ENCODE measurements at places on chromosomes 5 and 9.

DNA sequence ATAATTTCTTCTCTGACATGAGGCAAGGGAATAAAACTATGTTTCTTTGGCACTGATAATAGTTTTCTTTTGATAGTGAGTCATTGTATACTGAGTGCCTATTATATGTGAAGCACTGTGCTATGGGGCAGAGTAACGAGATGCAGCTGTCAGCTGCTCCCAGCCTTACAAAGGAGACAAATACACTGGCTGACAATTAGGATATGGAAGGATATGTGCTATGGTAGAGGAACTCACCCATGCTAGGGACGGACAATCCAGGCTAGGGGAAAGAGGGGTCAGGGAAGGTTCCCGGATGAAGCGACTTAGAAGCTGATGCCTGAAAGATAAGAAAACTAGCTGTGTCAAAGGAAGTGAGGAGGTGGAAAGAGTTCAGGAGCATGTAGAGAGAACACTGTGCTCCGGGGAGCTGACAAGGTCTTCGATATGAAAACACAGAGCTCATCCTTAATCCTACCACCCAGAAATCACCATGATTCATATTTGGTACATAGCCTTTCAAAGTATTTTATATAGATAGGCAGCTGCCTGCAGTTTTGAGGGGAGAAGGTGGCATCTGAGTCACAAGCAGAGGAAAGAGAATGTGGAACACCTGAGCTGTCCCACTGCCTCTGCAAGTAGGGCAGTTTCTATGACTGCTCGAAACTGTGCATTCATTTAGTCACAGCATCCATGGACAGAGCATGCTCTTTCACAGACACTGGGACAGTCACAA is 12.1 kb downstream of the BSPRY start:
- no peak for DNase-seq

DNA sequence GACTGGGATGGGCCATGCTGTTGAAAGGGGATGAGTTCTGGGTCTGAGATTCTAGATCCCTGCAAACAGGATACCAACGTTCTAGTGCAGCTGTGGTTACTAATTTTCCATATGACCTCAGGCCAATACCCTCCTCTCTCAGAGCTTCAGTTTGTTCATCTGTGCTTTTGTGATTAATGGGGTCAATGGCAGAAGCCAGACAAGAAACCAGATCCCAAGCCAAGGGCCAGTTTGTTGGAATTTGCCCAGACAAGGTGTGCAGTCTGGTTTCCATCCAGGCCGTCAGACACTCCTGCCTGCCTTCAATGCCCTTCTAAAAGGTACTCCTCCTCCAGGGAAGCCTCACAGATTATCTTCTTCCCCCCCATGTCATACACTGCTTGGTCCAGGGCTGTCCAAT is 11.4 kb downstream of the MYORG start:
- DNase-seq = no peak

- DNase-seq = no peak
Measured at GRCh38 chr5:92002721-92003274, 619.7 kb upstream of the ARRDC3 start.

DNA sequence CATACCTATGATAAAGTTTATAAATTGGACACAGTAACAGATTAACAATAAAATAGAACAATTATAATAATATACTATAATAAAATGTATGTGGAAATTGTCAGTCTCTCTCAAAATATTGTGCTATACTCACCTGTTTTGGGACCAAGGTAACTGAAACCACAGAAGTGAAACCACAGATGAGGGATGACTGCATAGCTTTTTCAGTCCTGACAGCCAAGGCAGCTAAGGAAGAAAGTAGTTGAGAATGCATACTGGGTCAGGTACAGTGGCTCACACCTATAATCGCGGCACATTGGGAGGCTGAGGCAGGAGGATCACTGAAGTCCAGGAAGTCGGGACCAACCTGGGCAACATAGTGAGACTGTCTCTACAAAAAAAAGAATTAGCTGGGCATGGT is 8.9 kb downstream of the SRP19 start:
- peak; percentile 68 for DNase-seq

- DNase-seq = no peak
Measured at GRCh38 chr5:114380721-114381120, 18.9 kb downstream of the KCNN2 start.

GRCh38 chr9:129838707-129839259 is 3.5 kb downstream of the USP20 start:
- peak; percentile 23 for DNase-seq

Measured in CD4-positive, alpha-beta T cell treated with Interleukin-4 for 4 hours (primary cell).